Stimulated activated CD8-positive, alpha-beta memory T cell treated with anti-CD3 and anti-CD28 coated beads, Interleukin-4, amount 100 ng/mL, for 4 hours (primary cell): ENCODE measurements at places on chromosomes 11 and 22.

DNA sequence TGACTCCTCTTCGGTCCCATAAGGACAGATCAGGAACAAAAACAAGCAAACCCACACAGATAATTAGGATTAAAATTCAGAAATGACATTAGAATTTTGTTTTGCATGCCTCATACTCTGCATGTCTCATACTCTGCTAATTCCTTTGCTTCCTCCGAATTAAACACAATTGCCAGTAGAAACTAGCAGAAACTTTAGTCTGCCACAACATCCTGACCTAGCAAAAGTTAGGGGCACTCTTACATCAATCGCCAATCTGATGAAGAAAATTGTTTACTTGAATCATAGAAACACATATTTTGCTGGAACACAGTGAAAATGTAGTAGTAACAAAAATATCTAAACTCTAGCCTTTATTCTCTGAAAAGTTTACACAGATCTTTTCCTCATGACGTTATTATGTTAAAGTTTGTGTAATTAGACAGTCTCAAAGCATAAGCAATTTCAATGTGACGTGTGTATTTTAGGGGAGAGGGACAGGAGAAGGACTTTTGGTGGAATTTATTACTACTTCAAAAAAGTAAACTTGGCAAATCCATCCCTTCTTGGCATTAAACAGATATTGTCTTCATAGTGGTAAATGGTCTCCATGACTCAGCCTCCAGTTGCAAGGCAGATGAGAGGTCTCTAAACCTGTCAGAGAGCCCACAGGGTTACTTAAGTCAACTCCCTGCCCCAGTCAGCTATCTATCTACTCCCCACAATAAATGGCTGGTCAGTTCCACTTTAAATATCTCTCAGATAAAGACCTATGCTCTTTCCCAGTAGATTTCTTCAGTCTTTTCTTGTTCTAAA is 249.8 kb upstream of the UBASH3B start:
- no peak for DNase-seq

- no peak for DNase-seq
Measured at GRCh38 chr22:28146401-28147314, 227.6 kb upstream of the PITPNB start.

DNA sequence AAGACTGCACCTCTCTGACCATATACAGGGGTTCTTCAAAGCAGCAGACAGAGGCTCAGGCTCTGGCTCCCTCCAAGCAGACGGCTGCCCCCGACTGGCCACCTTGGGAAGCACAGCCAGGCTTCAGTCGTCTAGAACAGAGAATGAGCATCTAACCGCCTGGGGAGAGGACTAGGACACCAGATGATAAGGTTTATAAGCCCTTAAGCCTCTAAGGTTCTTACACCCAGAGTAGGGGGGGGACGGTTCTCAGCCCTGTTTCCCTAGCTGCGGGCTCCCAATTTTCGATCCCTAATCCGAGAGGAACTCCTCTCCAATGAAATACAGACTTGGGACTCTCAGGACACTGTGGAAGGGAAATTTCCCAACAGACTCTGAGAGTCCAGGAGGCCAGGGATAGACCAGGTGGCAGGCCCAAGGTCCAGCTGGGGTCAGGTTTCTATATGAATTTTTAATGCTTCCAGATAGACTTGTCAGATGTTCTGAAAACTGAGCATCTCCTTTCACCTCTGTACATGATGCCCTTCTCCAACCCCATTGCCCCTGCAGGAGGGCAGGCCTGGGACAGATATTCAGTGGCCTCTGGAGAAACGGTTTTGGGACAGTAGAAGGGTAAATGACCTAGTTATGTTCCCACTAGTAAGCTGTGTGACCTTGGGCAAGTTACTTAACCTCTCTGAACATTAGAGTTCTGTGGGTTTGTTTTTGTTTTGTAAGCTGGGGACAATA is 20.2 kb downstream of the RTN4RL2 start:
- peak; percentile 49 for DNase-seq

GRCh38 chr11:61963282-61964057 is 4.0 kb downstream of the FTH1 start:
- no peak for DNase-seq

DNA sequence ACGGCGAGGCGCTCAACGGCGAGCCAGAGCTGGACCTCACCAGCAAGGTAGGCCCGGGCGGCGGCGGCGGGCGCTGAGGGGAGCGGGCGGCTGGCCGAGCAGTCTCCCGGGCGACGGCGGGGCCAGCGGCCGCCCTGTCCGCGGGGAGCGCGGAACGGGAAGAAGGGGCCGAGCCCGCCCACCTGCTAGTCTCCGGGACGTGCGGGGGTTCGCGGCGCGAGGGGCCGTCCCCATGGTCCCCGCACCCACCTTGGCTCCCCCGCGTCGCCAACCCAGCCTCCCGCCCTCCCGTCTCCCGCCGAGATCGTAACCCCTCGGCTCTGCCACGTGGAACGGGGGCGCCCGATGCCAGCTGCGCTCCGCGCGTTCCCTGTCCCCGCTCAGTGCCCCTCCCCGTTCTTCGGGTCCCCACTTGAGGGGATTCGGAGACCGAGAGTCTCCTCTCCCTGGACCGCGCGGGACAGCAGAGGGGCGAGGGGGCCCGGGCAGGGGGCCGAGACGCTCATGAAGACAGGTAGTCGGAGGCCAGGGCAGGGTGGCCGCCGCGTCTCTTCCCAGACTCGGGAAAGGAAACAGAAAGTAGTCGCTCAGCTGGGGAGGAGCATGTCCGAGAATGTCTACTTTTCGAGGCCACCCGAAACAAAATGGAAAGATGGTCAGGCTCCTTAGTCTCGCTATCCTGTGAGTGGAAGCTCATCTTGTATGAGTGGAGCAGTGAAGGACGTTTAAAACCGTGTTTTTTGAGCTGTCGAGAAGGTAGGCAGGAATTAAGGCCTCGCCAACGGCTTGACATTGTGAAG is 557 bp downstream of the GTPBP1 start:
- DNase-seq: no peak

- DNase-seq: no peak
Measured at GRCh38 chr11:27723687-27724086, 23.4 kb upstream of the BDNF start.

- DNase-seq: no peak
Measured at GRCh38 chr11:84549217-84549616, 1077.9 kb downstream of the DLG2 start.

DNA sequence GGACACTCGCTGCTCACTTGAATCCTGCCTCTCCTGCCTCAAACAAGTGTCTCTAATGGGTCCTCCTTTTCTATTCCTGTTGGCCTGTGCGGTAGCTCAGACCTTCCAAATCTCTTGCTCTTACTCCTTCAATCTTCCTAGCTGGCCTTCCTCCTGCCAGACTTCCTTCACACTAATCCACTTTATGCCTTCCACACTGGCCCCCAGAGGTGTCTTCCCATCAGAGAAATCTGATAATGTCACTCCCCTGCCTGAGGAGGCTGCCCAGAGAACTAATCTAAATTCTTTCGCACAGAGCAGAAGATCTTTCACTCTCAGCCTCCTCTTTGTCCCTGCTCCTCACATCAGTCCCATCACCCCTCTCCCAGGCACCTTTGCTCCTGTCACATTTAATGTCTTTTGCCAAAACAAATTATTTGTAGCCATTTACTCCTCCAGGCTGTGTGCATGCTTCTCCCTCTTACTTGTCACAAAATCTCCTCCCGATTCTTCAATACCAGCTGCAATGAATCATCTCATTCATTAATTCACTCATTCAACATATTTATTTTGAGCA is 175.7 kb downstream of the MAML2 start:
- no peak for DNase-seq

GRCh38 chr11:36027731-36028130 is 83.9 kb downstream of the LDLRAD3 start:
- no peak for DNase-seq

GRCh38 chr11:57681168-57681567 is 13.3 kb downstream of the ZDHHC5 start:
- no peak for DNase-seq

DNA sequence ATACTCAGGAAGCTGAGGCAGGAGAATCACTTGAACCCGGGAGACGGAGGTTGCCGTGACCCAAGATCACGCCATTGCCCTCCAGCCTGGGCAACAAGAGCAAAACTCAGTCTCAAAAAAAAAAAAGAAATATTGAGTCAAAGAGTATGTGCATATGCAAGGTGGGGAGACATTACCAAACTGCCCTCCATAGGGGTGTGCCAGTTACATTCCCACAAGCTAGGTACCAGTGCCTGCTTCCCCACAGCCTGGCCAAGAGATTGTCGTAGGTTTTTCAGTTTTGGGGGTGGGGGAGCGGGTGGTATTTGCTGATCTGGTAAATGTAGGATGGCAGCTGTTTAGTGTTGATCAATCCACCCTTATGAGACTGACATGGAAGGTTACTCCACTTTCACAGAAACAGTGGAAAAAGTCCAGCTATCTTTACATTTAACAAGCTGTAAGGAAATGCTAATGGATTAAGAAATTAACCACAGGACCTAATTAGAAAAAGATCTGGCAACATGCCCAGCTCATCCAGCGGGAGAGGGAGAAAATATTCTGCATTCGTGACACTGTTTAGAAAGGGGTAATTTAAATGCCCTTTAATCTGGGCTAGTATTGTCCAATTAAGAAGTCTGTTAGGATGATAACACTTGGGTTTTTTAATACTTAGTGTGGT is 89.4 kb downstream of the PACS1 start:
- no peak for DNase-seq

DNA sequence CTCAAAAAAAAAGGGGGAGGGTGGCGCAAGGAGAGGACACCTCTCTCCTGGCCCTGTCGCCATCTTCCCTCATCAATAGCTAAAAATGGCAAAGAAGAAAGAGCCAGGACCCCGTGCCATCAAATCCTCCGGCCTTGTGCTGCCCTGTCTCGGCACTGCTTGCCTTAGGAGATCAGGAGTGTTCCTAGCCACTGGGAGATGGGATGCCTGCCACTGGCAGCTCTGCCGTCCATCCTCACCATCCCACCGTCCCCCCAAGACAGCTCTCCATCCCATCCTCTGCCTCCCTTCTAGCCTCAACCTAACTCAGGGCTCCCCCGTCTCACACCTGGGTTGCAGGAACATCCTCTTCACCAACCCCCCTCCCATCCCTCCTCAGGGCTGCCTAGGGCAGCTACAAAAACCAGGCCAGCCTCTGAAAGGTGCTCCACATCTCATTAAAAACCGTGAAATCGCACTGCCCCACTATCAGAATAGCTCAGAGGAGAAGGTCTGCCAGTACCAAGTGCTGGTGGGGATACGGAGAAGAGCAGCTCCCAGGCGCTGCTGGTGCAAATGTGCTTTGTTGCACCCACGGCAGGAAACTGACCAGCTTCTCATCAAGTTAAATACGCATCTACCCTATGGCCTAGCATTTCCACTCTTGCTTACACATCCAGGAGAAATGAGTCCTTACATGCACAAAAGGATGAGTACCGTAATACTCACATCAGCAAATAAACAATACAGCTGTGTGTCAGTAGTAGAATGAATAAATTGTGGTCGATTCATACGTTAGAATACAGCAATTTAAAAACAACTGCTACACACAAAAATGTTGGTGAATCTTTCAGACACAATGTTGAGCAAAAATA is 31.7 kb upstream of the GCAT start:
- DNase-seq: no peak

- no peak for DNase-seq
Measured at GRCh38 chr11:108204929-108205499, 17.4 kb downstream of the NPAT start.

DNA sequence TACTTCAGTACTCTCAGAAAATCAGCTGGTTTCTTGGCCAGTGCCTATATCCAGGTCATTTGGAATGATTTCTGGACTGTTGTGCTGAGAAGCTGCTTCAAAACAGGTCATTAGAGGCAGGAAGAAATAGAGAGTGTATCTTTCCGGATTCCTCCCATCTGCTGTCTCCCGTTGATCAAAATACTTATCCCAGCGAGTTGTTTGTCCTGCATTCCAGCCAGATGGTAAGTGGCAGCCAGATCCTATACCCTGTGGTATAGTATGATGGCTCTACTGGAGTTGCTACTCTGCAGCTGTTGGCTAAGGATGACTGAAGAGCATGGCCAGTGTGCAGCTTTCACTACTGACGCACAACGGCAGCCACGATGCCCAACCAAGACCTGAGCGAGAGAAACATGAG is 560.9 kb upstream of the ANO5 start:
- DNase-seq: no peak

GRCh38 chr11:120028181-120028896 is 109.6 kb downstream of the TRIM29 start:
- DNase-seq: no peak

DNA sequence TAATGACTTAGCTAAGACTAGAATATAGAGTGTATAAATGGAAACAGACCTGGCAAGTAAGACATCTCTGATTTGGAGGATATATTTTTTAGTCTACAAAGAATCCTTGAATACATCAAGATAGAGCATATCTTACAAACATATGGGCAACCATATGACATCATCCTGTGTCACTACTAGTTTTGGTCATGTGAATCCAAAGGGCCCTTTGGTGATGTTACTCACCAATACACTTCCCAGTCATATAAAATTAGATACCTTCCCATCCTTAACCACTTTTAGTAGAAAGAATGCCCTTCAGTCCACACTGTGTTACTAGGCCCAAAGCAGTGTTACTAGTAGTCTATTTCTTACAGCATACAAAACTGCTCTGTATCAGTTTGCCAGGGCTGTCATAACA is 31.6 kb downstream of the GRIA4 start:
- DNase-seq: no peak

DNA sequence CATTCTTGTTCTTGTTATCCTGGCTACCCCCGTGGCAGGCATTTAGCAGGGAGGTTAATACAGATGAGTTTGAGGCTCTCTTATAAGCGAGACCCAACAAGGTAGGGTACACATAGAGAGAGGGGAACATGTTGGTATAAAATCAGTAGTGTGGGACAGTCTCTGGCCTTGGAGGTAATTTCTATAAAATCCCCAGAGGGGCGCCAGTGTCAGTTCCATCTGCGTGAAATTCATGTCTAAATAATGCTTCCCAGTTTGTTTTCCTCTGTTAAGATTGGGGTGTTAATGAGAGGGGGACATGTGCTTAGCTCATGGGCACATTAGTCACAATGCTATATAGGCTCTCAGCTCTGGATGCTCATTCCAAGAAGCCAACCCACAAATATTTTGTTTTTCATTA is 150.7 kb downstream of the MYO18B start:
- DNase-seq: no peak

DNA sequence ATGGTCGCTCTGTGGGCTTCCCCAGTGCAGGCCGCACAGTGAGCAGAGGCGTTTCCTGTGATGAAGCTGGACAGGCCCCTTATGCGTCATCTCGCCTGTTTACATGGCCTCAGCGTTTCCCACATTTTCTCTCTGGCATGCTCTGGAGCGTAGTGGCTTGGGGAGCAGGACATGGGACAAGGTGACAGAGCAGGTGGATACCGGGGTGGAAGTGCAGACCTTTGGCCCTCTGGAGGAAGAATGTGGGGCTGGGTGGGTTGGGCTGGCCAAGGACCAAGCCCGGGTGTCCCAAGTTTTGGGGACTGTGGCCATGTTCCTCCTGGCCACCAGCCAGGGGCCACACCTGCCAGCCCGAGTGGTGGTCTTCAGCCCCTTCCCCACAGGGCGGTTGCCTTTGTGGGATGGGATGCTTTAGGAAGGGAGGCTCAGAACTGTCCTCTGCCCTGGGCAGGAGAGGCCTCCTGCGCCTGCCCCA is 446.6 kb downstream of the TBC1D22A start:
- no peak for DNase-seq

GRCh38 chr22:40499209-40499623 is 128.8 kb downstream of the SGSM3 start:
- no peak for DNase-seq
